Fibroblast of skin of back (primary cell): ENCODE measurements at places on chromosomes 5 and 9.

- DNase-seq: no peak
Measured at GRCh38 chr9:38333047-38333446, 59.5 kb upstream of the ALDH1B1 start.

GRCh38 chr5:129836321-129836720 lies 67.9 kb upstream of the CHSY3 start:
- no peak for DNase-seq

GRCh38 chr5:72268753-72269410 lies 51.2 kb downstream of the MRPS27 start:
- DNase-seq: peak; percentile 54

GRCh38 chr9:129166623-129167557 lies 11.2 kb downstream of the IER5L start:
- peak; percentile 84 for DNase-seq

GRCh38 chr5:172395483-172395882 lies 58.8 kb downstream of the SH3PXD2B start:
- DNase-seq: no peak

DNA sequence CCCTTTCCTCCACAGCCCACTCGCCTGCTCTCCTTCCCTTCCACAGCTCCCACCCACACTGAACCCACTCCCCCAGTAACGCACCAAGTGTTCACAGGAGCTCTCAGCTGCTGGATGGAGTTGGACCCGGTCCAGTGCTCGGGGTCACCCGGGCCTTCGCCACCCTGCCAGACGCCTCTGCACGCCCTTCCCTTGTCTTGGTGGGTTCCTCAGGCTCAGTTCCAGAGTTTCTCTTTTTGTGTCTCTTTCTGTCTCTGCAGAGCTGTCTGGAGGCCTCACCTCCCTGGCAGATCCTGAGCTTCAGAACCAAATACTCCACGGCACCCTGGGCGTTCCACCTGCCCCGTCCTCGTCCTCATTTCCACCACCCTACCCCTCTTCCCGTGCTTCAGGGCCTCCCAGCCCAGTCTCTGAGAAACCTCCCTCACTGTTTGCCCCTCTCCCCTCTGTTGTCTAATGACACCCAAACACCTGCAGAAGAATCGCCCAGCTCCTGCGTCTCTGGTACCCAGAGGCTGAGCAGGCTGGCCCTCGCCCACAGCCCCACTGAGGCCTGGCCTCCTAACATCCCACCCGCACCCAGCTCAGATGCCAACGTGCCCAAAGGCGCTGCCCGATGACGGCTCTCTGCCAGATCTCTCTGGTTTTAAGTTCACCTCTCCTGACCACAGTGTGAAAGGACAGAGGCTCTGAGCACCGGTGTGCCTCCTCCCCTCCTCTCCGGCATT lies 74.3 kb downstream of the COL23A1 start:
- DNase-seq: no peak

GRCh38 chr9:16461851-16462250 lies 408.6 kb downstream of the BNC2 start:
- DNase-seq: no peak

DNA sequence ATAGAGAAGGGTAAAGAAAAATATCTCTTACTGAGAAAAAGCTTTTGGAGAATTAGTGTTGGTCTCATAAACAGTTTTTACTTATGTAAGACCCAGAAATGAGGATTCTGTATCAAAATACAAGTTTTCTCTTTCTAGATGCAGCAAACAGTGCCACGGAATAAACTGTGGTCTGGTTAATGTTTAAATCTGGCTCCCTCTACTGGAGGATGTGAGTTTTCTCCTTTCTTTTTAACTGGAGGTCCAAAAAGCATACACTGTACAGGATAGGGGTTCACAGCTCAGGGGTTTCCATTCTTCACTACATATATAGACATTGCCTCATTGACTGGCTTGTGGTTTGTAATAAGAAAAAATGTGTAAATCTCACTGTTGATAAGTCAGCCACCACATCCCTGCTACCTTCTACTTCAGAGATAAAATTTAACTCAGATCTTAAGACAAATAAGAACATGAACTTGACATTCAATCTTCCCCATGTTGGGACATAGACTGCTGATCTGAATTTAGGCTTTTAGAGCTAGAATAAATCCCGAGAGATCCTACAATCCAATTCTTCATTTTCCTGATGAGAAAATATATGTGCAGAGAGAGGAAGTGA lies 98.9 kb downstream of the CFAP95 start:
- peak; percentile 72 for DNase-seq

DNA sequence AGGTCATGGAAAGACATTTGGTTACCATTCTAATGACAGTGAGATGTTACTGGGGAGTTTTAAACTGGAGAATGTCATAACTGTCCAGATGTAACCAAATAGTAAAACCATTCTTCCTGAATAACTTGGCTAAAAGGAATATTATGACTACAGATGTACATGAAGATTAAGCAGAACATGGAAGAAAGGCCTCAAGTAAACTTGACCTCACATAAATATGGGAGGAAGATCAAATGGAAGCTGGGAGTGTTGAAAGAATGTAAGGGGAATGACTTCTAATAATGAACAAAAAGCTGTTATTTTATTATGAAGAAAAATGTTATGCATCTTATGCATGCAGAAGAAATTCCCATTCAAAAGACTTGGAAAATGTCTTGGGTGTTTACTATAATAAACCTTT lies 107.7 kb upstream of the CDKN2B start:
- peak; percentile 64 for DNase-seq

GRCh38 chr5:76406014-76406413 lies 2.9 kb downstream of the IQGAP2 start:
- no peak for DNase-seq

- no peak for DNase-seq
Measured at GRCh38 chr5:86354664-86355063, 263.1 kb upstream of the COX7C start.

DNA sequence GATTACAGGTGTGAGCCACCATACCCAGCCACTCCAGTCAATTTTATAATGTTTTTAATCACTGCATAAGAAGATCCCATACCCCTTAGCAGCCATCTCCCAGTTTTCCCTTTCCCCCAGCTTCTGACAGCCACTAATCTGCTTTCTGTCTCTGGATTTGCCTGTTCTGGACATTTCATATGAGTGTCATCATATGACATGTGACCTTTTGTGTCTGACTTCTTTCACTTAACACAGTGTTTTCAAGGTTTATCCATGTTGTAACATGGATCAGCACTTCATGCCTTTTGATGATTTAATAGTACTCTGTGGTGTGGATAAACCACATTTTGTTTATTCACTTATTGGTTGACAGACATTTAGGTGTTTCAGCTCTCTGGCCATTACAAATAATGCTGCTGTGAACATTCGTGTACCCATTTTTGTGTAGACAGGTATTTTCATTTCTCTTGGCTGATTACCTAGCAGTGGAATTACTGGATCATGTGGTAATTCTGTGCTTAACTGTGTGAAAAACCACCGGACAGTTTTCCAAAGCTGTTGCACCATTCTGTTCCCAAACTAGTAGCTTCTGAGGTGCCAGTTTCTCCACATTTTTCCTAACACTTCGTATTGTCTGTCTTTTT lies 8.6 kb downstream of the SUSD3 start:
- no peak for DNase-seq

- no peak for DNase-seq
Measured at GRCh38 chr9:131823701-131824146, 83.8 kb upstream of the RAPGEF1 start.

- DNase-seq: no peak
Measured at GRCh38 chr5:154276261-154276972, 85.9 kb downstream of the GALNT10 start.

DNA sequence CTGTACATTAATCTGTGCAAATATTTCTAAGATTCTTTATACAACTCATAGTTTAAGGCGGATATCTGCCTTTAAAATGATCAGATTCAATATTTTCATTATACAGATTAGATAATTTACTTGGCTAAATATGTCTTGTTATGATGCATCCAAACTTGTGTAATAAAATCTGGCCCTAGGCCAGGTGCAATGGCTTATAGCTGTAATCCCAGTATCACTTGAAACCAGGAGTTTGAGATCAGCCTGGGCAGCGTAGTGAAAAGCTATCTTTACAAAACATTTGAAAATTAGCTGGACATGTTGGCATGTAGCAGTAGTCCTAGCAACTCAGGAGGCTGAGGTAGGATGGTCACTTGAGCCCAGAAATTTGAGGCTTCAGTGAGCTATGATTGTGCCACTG lies 2002.2 kb upstream of the ACO1 start:
- no peak for DNase-seq

- peak; percentile 43 for DNase-seq
Measured at GRCh38 chr9:18428661-18429060, 45.3 kb upstream of the ADAMTSL1 start.

- peak; percentile 94 for DNase-seq
Measured at GRCh38 chr5:179678223-179679013, 2.4 kb downstream of the CBY3 start.

DNA sequence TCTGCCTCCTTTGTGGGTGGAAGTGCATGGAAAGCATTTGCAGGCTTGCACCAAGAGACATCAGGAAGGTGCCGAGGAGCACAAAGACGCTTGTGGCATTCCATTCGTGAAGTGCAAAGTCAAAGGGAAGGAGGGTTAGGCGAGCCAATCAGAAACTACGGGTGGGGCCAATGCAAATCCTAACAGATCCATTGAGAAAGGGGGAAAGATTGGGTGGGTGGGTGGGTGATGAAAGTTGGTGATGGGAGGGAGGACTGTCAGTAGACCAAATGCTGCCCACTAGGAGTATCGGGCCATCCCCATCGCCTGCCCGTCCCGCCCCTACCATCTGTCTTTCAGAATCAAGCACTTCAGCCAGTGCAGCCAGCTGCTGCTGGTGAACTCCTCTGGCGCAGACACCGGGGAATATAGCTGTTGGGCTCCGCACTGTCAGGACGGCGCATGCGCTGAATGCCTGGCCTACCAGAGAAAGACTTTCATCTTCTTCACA lies 17.1 kb upstream of the ANXA6 start:
- no peak for DNase-seq

- no peak for DNase-seq
Measured at GRCh38 chr9:13171261-13171660, 108.2 kb downstream of the MPDZ start.

- no peak for DNase-seq
Measured at GRCh38 chr5:93430118-93430517, 150.9 kb downstream of the NR2F1-AS1 start.

- DNase-seq: peak; percentile 97
Measured at GRCh38 chr9:22052376-22052945, 43.4 kb upstream of the CDKN2B start.

- DNase-seq: no peak
Measured at GRCh38 chr9:128043467-128043868, 23.7 kb downstream of the NAIF1 start.

- no peak for DNase-seq
Measured at GRCh38 chr9:127693143-127693542, 13.6 kb upstream of the CFAP157 start.

DNA sequence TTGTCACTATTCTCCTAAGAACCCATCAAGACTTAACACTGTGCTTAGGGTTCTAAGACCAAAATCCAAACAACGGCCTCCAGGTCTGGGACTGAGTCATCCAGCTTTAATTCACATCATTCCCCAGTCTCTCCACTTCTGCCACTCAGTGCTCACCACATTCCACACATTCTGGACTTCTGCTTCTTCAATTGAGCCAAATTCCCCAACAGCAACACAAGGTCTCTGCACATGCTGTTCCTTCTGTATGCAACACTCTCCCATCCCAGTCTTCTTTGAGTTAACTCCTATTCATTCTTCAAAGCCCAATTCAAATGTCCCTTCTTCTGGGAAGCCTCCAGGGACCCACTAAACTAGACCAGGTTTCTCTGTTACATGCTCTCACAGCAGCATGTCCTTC lies 97.8 kb downstream of the GPR21 start:
- peak; percentile 85 for DNase-seq

DNA sequence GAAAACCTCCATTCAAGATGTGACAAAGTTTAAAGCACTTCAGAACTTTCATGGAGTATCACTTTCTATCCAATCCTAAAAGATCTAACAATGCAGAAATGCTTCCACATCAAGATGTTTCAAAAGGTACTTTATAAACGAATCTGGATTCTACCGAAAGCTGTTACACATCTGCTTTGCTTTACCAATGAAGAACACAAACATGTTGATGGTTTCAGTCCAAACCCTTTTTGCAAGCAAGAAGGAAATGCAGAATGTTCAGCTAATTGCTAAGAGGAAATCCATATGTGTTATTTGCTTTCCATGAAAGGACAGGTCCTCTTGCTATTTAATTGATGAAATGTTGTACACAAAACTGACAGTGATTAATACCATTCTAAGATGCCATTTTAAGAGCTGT lies 419.6 kb downstream of the EFNA5 start:
- no peak for DNase-seq

GRCh38 chr9:84439250-84439649 lies 98.7 kb upstream of the SLC28A3 start:
- peak; percentile 30 for DNase-seq

- no peak for DNase-seq
Measured at GRCh38 chr5:126460977-126461376, 37.8 kb downstream of the GRAMD2B start.

DNA sequence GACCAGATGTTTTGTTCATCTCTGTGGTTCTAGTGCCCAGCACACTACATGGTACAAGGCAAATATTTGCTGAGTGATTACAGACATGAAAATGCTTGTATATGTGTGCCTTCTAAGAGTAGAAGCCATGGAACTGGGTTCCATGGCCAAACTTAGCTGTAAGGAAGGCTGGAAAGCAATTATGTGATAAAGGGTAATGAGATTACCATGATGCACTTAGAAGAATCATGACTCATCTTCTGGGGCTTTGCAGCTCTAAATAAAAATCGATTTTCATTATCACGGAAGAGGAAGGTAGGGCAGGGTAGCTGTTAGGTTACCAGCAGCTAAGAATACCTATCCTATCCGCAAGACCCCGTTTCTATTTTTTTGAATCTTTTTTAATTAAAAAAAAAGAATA lies 28.0 kb downstream of the RFK start:
- DNase-seq: no peak

- no peak for DNase-seq
Measured at GRCh38 chr5:138655530-138656190, 80.5 kb upstream of the HSPA9 start.

- no peak for DNase-seq
Measured at GRCh38 chr5:54446379-54446732, 9.1 kb upstream of the HSPB3 start.

GRCh38 chr5:168162464-168162863 lies 129.0 kb upstream of the WWC1 start:
- DNase-seq: no peak

- no peak for DNase-seq
Measured at GRCh38 chr5:170523142-170523551, 19.3 kb downstream of the KCNIP1 start.

- DNase-seq: no peak
Measured at GRCh38 chr9:132141948-132142594, 19.8 kb upstream of the NTNG2 start.

DNA sequence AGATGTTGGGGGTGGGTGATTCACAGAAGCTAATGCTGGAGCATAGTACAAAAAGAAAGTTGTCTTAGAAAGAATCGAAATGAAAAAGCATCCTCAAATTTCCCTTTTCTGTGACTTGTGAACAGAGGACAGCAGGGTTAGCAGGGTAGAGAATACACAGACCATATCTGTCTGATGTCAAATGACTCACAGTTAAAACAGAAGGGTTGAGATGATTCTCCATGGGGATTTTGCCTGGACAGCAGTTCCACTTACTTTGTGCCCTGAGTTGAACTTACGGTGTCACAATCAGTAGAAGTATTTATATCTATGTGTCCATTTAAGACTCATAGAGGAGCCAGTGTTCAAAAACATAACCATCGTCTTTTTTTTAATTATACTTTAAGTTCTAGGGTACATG lies 801.6 kb downstream of the KCTD16 start:
- peak; percentile 20 for DNase-seq

GRCh38 chr5:163595932-163596607 lies 90.7 kb downstream of the MAT2B start:
- DNase-seq: no peak
